Gastrocnemius medialis (tissue), 4 donors: ENCODE measurements at places on chromosomes 3 and 15.
A peak's percentile ranks its signal among the peaks of the same experiment; 100 is the strongest.

DNA sequence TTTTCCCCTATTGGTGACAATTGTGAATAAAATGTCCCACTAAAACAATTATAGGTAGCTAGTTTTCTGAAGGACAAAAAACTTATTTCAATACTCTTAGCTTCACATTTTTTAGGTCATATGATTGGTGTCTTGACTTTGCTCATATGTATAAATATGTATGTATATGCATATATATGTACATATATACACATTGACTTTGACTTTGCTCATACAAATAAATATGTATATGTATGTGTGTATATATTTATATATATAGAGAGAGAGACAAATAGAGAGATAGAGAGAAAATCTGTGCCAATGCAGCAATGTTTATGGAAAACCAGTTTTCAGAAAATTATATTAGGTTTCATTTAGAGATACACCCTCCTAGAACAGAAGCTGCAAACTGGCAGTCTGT is 5.7 kb downstream of the MDFIC2 start:
- no peak for DNase-seq

DNA sequence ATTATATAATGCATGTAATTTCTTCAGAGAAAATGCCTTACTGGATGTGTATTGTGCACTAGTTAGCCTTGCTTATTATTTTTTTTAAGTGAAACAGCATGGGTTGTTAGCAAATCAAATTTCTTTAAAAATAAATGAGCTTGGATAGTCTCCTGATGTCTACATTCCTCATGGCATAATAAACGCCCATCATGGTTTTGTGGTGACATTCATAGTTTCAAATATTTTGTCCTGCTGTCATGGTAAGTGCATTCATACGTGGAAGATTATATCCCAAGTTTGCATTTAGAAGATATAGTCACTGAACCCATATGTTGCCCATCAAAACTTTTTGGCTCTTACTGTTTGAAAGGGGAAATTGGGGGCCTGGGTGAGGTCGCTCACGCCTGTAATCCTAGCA is 130.7 kb downstream of the ALCAM start:
- DNase-seq: no peak

DNA sequence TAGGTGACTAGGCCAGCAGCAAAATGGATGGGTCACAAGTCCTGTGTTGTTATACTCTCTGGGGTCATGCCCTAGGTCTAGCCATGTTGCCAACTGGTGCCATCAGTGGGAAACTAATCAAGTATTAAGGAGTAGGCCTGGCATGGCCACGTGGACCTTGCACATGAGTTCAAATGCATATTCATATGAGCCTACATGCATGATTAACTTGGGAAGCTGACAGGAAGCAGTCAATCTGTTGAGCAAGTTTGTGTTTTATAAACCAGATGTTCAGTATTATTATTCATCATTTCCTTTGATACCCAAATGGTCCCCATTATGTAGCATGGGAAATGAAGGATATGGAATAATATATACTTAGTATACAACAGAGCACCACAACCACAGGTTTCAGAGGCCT is 95.0 kb downstream of the LRTM1 start:
- DNase-seq: no peak

- no peak for DNase-seq
These were observed 901.7 kb downstream of the PLOD2 start for GRCh38 chr3:145259166-145259880.

DNA sequence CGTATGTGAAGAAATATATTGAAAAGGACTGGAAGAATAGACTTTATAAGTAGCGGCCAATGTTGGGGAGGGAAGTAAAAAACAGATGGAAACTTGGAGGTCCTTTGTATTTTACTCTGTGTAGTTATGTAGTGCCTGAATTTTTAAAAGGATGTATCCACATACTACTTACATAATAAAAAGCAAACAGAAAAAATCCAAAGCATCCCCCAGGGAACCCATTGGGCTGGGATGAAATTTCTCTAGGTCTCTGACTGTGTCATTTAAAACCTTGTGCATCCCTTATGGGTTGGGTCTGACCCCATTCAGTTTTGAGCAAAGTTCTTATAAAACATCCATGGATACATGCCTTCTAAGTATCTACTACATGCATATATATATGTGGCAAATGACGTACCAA is 141.1 kb downstream of the NR1D2 start:
- no peak for DNase-seq

GRCh38 chr3:28727307-28727706 is 378.7 kb upstream of the AZI2 start:
- DNase-seq: no peak

- DNase-seq: no peak
These were observed 55.9 kb downstream of the VGLL4 start for GRCh38 chr3:11587766-11588165.

GRCh38 chr15:72840114-72840513 is 56.6 kb upstream of the ADPGK start:
- no peak for DNase-seq

DNA sequence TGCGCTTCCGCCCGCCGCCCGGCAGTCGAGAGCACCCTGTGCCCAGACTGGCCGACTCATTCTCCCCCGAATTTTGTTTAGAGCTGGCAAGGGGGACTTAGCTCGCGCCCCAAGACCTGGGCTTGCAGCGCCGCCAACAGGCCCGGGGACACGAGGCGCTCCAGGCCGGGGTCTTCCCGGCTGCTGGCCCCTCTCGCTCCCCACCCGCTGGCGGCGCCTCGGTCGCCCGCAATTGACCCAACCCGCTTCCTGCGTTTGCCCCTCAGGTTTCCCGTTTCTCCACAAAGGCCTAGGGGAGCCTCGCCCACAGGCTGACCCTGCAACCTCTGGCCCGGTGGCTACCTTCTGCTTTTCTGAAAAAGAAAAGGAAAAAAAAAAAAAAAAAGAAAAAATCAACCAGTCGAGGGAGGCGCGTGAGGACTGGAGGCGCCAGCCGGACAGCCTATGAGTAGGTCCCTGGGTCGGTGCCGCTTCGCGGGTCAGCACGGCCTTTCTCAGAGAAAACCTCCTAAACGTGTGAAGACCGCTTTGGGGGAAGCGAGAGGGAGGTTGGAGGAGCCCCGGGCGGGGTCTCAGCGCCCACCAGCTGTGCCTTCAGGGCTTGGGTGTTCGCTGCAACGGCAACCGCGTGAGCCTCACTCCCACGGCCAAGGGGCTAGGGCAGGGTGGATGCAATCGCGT is 7.2 kb downstream of the FOXL2 start:
- DNase-seq: no peak

- no peak for DNase-seq
These were observed 217.4 kb downstream of the ADAMTS17 start for GRCh38 chr15:100124361-100124760.

- no peak for DNase-seq
These were observed 1.5 kb upstream of the PPP1R2 start for GRCh38 chr3:195544634-195545033.

- DNase-seq: no peak
These were observed 604.1 kb downstream of the EDEM1 start for GRCh38 chr3:5791558-5791957.

GRCh38 chr3:129645286-129645685 is 38.8 kb upstream of the PLXND1 start:
- no peak for DNase-seq

- DNase-seq: no peak
These were observed 50.9 kb downstream of the TMEM44 start for GRCh38 chr3:194582196-194582905.

- DNase-seq: no peak
These were observed 57.0 kb upstream of the ZNF148 start for GRCh38 chr3:125431912-125432790.

- DNase-seq: peak; percentile 50
These were observed 18.7 kb upstream of the HDAC11 start for GRCh38 chr3:13461169-13462124.

DNA sequence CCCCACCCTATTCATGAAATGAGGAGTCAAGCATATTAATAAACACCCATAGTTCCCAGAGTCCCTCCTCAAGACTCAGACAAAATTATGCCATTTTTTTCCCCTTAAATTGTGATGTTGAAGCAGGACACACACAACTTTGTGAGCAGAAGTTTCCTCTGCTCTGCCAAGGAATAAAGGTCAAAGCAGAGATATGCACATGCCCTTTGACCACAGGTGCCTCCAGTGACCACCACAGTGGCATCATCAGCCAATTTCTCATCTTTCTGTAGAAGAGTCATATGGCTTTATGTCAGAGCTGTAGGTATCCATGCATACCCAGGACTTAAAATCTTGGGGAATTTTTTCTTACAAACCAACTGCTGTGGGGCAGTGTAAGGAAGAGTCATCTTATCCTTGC is 304.4 kb upstream of the GADL1 start:
- no peak for DNase-seq

DNA sequence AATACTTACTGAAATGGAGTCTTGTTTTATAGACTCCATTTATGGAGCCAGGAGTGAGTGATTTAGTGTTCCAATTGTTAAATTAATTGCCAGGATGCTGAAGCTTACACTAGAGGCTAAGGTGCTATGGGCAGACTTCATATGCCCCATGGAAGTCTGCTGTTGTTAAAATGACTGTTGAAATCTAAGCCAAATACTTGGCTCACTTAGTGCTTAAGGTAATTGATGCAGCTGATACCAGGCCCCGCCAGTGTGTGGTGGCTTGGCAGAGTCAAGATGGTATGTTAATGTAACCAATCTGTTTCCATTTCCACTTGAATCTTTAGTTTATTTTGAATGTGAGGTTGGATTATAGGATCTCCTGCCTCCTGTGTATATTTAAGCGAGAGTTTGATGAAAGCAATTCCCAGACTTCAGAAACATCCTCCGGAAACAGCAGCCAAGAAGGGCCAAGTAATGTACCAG is 187.1 kb downstream of the ITPR1 start:
- DNase-seq: no peak

DNA sequence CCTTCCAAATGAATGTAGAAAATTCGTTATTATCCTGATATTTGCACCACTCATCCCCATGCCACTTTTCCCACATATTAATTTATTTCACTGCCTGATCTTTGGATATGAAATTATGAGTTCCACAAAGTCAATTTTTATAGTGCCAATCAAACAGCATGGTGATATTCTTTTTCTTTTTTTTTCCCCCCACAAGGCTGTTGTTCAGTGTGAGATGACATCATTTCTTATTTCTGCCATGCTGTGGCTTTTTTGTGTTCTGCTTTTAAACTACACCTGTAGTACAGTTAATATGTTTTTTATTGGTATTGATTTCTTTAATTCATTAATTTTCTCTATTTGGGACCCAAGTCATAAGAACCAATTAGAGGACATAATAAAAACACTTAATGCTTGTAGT is 14.6 kb downstream of the MYNN start:
- DNase-seq: no peak

- no peak for DNase-seq
These were observed 454.2 kb downstream of the FGF12 start for GRCh38 chr3:192273001-192273696.

DNA sequence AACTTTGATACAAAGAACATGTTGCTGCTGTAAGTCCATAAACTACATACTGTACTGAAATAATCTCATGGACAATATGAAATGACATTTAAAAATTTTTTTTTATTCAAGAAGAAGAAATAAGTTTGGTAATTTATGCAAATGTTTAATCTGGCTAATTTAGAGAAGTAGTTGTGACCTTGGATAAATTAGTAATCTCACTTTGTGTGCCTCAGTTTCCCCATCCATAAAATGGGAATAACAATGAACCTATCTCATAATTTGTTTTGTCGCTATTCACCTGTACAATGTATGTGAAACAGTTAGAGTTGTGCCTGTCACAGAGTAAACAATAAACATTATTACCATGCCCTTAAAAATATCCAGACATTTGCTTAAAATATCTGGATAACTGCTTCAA is 15.3 kb upstream of the DPH6 start:
- no peak for DNase-seq

- no peak for DNase-seq
These were observed 3.9 kb downstream of the XXYLT1 start for GRCh38 chr3:195267096-195267495.

DNA sequence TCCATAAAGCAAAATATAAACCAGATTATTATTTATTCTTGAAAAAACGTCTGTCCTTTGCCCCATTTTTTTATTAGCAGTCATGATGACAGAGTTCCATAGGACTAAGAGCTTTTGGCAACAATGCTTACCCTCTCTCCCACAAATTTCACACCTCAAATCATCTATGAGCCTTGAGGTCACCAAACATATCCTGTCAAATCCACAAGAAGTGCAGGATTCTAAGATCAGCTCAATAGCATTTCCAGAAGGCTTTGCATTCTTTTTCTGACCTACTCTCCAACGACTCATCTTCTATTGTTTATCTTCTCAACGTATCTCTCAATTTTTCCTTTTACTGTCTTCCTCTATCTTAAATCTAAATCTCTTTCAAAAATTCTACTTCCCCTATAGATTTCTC is 619.1 kb upstream of the BCHE start:
- no peak for DNase-seq

GRCh38 chr3:67048067-67048714 is 50.1 kb downstream of the KBTBD8 start:
- DNase-seq: no peak

DNA sequence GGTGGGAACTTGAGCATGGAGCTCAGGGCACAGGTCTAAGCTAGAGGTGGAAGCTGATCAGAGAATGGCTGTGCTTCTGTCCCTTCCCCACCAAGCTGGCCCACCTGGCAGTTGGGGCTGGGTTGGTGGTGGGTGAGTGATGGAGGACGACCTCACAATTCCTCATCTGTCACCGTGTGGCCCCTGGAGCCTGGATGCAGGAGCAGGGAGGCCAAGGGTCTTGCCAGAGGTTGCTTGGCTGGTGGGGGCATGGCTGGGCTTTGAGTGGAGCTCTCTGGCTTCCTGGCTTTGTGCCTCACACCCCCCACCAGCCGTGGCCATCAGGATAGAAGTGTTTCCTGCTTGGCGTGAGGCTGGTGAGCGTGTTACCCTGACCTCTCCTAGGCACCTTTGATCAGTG is 36.0 kb downstream of the FBLN2 start:
- DNase-seq: no peak

DNA sequence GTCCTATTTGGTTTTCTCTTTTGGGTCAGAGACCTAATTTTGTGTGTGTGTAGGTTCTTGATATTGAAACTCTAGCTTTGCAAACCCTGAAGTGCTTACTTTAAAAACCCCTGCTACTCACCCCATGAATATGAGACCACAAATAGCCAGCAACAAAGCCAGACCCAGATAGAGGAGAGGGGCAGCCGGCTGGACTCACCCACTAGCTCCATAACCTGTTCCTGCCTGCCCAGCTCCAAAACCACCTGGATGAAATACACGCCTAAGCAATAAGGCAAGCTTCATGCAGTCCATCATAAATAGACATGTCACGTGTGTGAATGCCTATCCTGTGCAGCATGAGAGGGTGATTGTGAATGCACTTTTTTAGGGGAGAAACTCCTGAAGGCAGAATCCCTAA is 3.7 kb upstream of the TXNRD3 start:
- DNase-seq: no peak
